ENCODE measurements at places on chromosomes 11 and 22.
A peak's percentile ranks its signal among the peaks of the same experiment; 100 is the strongest.

- no peak for DNase-seq
Measured at GRCh38 chr11:2787816-2788167, 88.0 kb upstream of the KCNQ1OT1 start.

DNA sequence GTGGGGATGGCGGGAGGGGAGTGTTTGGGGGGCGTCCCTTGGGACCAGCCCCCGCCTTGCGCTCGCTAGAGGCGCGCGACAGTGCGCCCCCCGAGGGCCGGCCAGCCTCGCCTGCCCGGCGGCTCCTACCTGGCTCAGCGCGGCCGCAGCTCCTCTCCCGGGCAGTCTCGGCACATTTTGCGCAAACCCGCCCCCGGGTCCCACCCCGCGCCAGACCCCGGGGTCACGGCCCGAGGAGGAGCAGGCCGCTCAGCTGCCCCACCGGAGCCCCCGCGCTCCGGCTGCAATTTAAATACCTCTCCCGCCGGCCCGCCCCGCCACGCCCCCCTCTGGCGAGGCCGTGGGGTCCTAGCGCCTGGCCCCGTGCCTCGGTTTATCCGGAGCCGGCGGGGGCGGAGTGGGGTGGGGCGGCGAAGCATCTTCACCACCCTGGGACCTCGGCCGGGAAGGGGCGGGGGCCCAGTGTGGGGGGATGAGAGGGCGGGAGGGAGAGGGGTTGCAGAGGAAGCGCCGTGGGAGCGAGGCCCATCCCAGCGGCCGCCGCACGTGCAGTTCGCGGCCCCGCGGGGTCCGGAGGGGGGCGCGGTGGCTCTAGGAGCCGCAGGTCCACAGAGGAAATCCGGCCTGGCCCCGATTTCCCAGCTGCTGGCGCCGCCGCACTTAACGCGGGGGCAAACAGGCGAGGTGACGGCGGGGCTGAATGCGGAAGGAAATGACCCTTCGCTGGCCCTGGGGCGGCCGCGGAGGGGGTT, at the start of gene LRRC32:
TSS of gene LRRC32 (minus strand) at position 263 of the 752 bp plus-strand sequence. CDS start 4,793 bp downstream, outside the sequence.
- peak; percentile 6 for DNase-seq

DNA sequence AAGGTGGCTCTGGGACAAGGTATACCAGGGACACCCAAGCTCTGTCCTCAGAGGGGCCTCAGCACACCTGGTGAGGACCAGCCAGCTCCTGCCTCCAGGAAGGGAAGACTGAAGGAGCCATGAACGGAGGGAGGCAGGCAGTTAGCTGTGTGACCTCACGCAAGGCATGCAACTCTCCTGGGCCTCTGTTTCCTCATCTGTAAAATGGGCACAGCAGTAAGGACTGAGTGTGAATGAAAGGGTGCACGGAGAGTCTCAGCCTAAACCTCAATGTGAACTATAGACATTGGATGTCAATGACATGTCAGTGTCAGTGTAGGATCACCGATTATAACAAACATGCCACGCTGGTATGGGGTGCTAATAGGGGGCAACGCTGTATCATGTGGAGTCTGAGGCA, 18.4 kb downstream of the PGA5 start:
- DNase-seq = no peak

GRCh38 chr11:28461338-28461737, 353.1 kb downstream of the METTL15 start:
- DNase-seq = no peak

DNA sequence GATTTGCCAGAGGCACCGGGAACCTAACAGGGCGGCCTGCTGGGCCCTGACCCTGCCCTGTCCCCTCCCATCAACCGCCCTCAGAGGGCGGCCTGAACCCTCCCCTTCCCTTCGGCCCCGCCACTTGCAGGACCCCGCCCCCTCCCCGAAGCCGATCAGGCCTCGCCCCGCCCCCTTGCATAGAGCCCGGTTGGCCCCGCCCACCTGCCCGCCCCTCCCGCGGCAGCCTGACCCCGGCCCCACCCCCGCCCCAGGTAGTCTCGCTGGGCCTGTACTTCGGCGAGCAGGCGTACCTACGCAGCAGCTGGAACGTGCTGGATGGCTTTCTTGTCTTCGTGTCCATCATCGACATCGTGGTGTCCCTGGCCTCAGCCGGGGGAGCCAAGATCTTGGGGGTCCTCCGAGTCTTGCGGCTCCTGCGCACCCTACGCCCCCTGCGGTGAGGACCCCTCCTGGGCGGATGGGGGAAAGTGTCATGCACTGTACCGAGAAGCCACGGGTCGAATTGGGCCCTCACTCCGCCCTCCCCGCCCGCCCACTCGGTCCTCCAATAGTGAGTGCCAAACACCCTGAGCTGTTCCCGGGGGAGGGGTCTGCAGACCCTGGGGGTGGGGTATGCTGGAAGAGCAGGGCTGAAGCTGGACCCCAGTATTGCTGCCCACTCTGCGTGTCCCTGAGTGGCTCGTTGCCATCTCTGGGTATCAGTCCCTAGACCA, 94.1 kb downstream of the CACNA1I start:
- DNase-seq = peak; percentile 21

GRCh38 chr22:30675436-30675835, 7.8 kb upstream of the DUSP18 start:
- DNase-seq = no peak

DNA sequence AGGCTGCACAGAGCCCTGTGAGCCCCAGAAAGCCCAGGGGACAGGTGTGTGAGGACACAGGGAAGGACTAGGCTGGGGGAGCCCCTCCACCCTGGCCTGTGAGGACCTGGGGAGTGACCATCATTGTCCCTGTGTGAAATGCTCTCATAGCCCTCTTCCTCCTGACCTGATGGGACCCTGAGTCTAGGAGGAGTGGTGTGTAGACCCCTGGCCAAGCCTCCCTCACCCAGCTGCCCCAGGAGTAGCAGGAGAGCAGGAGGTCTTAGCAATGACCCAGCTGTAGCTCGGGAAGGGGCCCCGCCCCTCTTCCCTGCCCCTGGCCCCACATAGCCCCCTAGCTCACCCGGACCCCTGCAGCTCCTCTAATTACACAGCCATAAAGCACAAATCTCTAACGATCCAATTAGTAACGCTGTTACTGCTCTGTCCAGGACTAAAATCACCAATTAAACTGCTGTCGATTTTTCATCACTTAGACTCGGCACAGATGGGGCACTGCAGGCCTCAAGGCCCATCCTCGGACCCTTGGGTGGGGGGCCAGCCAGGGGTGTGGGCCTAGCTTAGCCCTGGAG, 6.6 kb upstream of the CABP7 start:
- no peak for DNase-seq

- no peak for DNase-seq
Measured at GRCh38 chr11:64810891-64811272, 531 bp upstream of the MEN1 start.

- DNase-seq = no peak
Measured at GRCh38 chr11:32231909-32232493, 141.1 kb downstream of the RCN1 start.

- DNase-seq = no peak
Measured at GRCh38 chr11:124454552-124454951, 9.1 kb upstream of the OR8B8 start.

DNA sequence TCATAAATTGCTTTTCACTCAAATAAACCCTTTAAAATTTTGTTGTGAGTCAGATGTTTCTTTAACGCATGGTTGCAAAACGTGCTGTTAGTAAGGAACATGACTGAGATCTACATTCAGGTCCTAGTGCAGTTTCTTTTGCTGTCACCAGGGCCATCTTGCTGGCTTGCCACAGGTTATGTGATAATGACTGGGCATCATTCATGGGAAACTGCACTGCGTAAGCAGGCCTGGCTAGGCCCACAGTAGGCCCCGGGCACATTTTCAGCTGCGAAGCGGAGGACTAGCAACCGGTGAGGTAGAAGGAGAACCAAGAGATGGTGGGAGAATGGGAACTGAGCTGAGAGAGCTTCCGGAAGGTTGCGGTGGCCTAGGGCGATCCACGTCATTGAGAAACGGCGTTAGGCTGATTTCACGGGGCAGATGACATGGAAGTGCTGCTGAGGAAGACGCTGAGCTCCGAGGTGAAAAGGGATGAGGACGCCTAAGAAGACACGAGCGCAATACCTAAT, 3.2 kb upstream of the KLHDC7B start:
- no peak for DNase-seq

Measured in activated CD4-positive, alpha-beta T cell treated with anti-CD3 and anti-CD28 coated beads, Interleukin-2, amount 50 U/mL, for 4 hours (primary cell).